Activated naive CD8-positive, alpha-beta T cell treated with anti-CD3 and anti-CD28 coated beads for 36 hours (primary cell): ENCODE measurements at places on chromosomes 13 and 19.
A peak's percentile ranks its signal among the peaks of the same experiment; 100 is the strongest.

DNA sequence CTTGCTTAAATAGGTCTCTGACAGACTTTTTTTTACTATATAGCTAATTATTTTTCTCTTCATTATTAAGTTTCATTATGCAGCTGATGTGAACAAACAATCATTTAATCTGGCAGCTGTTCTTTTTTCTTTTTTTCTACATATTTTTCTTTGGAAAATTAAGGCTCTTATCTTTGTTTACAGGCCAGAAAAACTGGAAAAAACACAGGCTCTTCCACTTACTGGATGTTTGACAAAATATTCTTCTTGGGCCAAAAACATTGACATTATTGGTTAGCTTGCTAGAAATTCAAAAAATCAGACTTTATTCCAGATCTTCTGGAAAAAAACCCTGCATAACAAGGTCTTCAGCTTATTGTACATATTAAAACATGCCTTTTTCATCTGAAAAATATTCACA lies 15.7 kb downstream of the ZNF66 start:
- DNase-seq, result no peak

DNA sequence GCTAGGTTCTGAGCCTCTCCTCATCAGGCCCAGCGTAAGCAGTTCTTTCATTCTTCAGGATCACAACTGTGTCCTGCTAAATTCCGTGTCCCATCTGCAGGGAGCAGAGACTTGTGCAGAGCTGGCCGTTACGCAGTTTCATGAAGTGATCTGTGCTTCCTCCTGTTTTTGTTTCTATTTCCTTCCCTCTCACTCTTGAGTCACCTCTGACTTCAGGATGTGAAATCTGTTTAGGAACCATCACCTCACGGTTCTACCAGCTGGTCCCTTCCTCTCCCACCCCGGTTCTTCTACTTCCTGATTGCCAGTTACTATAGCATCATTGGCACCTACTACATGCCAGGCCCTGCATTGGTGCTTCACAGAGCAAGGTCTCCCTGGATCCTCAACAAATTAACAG lies 8.5 kb downstream of the MAU2 start:
- DNase-seq, result no peak

GRCh38 chr13:46352805-46353204 lies 34.2 kb downstream of the RUBCNL start:
- DNase-seq, result no peak

GRCh38 chr13:75440100-75440499 lies 41.9 kb downstream of the TBC1D4 start:
- no peak for DNase-seq

- DNase-seq, result no peak
These were observed 14.3 kb upstream of the SCEL start for GRCh38 chr13:77521194-77521593.

DNA sequence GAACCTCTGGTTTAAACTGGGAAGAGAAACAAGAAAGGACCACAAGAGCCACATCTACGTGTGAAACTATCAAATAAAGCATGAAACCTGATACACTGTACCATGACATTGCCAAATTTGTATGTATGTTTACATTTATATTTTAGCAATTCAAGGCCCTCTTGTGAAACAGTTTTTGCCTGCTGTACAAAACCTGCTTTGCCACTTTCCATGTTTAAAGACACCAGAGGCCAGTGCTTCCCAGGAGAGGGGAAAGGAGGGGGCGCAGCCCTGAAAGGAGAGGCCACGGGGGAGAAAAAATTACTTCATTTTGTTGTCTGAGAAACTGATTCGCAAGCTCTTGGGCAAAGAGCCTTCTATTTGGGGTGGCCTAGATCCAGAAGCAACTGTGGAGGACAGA lies 124.8 kb downstream of the DCLK1 start:
- no peak for DNase-seq

DNA sequence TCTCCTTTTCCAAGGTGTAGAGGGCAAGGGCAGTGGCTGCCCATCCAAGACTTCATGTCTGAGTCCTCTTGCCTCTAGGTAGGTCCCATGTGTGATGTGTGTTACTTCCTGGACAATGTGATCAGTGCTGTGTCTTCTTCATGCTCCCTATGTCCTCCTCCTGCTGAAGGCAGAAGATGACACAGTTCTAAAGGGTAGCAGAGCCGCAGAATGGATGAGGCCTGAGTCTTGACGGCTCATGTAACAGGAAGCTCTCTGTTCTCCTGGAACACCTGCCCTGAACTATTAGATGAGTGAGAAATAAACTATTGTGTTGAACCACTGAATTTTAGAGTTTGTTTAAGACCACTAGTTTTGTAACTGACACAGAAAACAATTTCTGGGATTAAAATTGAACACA lies 165.9 kb downstream of the NDFIP2 start:
- no peak for DNase-seq

DNA sequence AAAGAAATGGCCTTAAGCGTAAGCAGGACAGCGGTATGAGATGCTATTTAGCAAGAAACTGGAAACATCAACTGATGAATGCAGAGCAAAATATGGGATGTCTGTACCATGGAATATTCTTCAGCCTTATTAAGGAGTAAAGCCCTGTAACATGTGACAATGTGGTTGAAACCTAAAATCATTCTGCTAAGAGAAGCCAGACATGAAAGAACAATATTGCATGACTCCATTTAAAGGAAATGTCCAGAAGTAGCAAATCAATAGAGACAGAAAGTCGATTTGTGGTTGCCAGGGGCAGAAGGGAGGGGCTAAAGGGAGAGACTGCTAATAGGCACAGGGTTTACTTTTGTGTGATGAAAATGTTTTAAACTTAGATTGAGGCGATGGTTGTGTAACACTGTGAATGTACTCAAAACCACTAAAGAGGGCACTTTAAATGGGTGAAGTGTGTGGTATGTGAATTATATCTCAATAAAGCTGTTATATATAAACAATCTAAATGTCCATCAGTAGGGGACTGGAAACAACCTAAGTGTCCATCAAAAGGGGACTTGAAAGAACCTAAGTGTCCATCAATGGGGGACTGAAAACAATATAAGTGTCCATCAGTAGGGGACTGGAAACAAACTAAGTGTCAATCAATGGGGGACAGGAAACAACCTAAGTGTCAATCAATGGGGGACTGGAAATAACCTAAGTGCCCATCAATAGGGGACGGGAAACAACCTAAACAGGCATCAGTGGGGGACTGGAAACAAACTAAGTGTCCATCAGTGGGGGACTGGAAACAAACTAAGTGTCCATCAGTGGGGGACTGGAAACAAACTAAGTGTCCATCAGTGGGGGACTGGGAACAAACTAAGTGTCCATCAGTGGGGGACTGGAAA lies 45.4 kb downstream of the CCL25 start:
- DNase-seq, result no peak

DNA sequence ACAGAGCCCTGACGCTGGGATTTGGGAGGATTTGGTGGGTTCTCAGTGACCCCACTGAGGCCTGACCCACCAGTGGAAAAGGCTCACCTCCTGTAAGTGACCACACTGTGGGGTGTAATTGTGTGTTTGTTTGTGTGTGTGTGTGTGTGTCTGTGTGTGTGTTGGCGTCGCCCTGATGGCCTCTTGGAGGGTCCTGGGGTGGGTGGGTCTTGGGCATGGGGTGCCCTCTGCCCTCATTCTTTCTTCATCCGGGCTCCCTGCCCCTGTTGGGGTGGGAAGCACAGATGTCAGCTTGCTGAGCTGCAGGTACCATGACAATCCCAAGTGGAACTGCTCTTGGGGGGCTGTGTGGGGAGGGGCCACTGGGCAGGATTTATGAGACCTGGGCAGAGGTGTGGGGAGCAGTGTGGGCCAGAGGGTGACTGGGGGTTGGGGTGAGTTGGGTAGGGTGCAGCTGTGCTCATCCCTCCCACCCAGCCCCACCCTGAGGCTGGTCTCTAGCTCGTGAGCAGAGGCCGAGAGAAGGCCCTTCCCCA lies 22.8 kb downstream of the WTIP start:
- DNase-seq, result no peak

DNA sequence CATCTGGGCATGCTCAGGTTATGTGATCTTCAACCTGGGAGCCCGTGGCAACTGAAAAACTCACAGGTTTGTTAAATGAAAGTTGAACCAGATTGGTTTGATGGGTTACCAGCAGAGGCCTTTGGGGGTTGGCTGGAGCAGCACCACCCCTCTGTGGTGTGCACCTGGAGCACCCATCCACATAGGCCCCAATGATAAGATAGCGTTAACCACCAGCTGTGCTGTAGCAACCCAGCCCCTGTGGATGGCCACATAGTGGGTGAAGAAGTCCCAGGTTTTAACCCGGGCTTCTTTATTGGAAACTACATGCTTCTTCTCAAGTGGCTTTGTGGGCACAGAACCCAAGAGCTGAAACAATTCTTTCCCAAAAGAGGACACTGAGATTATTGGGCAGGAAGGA lies 22.6 kb upstream of the MTIF3 start:
- DNase-seq, result no peak

GRCh38 chr13:104289400-104289799 lies 1223.2 kb upstream of the SLC10A2 start:
- no peak for DNase-seq

GRCh38 chr13:30446126-30446500 lies 19.6 kb downstream of the HMGB1 start:
- no peak for DNase-seq

GRCh38 chr19:45151320-45151719 lies 9.5 kb downstream of the NKPD1 start:
- no peak for DNase-seq

DNA sequence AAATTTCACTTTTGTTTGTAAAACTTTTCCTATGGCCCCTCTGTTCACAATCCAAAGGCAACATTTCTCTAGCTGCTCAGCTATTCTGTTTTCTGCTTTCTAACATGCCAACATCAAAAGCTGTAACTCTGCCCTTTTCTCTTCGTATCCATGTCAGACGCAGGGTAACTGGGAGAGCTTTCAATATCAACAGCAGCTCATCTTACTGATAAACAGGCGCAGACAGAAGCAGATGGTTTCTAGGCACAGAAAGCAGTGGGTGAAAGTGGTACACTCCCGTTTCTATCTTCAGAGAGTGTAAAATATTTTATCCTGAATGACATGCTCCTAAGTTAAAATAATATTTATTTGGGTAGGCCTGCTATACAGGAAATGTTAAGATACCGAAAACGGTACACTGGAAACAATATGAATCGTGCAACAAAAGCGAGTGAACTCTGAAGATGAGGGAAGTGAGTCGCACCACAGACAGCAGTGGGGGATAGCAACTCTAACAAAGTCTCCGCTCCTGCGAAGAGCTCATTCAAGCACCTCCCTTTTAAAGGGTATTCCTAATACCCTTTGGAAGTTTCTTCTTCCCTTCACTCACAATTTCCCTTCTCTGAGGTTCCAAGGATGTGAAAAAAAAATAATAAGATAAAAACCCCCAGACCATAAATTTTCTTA lies 798.3 kb downstream of the GPC5 start:
- DNase-seq, result no peak

DNA sequence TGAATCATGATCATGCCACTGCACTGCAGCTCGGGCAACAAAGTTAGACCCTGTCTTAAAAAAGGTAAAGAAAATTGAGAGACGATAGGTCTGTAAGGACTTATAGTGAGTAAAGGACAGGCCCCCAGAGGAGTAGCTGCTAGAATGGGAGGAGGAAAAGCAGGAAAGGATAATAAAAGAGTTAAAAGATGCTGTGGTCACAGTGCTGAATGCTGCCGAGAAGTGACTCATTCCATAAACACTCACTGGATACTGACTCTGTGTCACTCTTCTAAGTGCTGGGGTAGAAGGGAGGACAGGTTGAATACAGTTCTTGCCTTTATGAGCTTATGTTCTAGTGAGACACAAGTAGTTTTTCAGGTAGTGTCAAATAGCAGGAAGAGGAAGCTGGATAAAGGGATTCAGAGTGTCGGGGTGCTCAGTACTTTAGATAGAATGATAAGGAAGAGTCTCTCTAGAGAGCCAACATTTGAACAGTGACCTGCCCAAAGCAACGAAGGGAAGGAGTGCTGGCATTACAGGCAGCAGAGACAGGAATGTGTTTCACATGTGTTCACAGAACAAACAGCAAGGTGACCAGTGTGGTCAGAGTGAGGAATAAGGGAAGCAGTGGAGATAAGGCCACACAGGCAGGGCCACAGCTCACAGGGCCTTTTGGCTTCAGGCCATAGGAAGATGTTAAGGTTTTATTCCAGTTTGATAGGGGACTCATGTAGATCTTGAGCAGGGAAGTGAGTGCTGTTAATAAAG lies 1240.5 kb downstream of the UQCRFS1 start:
- DNase-seq, result no peak

GRCh38 chr13:40814803-40815202 lies 25.4 kb downstream of the SLC25A15 start:
- DNase-seq, result no peak

DNA sequence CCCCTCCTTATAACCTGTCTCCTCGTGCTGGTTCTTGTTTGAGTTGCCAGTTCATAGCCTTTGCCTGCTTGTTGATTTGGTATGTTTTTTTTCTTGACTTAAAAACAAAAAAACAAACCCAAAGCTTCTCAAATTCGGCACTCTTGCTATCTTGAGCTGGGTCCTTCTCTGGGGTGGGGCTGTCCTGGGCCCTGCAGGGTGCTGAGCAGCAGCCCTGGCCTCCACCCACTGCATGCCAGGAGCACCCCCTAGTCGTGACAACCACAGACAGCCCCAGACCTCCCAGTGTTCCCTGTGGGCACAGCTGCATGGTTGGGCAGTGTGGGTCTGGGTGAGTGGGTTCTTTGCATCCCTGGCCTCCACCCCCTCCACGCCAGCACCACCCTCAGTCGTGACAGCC lies 27.8 kb downstream of the KDM4B start:
- no peak for DNase-seq

DNA sequence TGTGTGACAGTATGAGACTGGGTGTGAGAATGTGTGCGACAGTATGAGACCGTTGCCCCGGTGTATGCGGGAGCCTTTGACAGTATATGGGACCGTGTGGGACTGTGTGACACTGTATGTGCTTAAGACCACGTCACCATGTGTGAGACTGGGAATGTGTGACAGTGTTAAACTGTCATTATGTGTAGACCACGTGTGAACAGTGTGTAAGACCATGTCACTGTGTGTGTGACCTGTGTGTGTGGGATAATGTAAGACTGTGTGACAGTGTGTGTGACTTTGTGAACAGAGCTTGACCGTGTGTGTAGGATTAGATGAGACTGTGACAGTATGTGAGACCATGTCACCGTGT lies 549 bp downstream of the ZNF583 start:
- no peak for DNase-seq

DNA sequence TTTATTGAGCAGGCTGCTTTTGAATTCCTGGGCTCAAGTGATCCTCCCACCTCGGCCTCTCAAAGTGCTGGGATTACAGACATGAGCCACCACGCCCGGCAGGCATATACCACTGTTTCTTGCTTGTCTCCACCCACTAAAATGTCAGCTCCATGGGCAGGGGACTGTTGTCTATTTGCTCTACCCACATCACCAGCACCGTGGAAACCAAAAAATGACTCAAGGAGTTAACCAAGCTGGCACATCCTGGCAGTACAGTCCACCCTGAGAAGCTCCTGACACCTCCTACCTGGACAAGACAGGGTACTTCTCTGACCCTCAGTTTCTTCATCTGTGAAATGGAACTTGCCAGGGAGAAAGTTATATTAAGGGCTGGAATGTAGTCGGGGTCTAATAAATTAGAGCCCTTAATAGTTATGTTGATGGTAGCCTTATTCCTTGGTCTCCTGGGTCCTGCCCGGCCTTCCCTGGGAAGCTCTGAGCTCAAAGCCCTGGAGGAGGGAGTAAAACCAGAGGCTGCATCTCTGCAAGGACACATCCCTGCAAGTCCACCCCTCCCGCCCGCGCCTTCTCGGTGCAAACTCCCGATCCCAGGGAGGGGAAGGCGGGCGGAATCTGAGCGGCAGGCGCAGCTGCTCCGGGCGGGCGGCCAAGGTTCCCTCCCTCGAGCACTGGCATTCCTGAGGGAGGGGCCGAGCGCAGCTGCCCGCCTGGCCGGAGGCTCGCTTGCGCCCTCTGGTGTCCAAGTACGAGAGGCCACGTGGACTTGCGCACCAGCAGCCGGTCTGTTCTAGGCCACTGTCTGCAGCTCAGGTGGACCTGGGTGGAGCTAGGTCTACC lies 14.1 kb downstream of the RDH8 start:
- DNase-seq, result peak; percentile 80
